ENCODE measurements at places on chromosomes 12 and 14.
A peak's percentile ranks its signal among the peaks of the same experiment; 100 is the strongest.

DNA sequence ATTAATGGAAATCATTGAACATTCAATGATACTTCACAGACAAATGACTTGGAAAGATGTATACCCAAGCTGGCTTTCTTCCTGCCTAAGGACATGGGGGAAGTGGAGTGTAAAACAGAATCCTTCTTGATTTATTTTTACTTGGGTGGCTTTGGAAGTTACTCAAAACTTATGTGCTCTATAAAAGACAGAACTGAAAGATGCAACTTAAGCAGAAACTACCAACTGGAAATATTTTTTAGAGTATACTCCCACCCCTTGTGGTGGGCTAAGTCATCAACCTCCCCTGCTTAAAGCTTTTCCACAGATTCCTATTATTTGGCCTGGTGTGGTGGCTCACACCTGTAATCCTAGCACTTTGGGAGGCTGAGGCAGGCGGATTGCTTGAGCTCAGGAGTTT, 126.0 kb upstream of the ATP2B1 start:
- no peak for DNase-seq

DNA sequence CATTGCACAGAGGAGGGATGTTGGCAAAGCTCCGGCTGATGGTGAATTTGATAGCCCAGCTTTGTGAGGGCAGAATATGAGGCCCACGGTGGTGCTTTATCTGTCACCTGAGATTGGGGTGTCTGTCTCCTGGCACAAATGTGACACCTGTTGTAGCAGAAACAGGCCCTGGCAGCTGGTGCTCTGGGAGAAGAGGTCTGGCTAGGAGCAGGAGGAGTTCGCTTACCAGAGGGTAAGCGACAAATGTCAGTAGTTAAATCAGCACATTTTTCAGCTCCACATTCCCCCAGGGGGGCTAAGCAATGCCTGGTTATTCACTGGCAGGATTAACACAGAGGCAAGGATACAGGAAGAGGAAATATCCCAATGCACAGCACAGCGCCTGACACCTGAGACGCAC, 71.1 kb downstream of the B4GALNT3 start:
- DNase-seq, result no peak

DNA sequence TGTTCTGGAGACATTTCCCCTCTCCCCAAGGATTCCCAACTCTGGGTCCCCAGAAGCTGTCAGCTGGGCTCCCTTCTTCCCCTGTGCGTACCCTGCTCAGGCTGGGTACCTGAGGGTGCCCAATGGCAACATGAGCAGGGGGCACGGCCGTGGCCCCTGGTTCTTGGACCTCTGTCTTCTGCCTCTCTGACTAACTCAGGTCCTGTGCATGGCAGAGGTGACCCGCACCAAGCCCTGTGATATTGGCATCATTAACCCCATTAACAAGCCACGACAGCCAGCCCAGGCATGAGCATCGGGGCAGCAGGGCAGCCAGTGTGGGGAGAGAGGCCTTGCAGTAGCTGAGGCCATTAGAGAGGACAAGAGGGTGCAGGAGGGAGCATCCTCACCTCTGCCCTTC, 28.4 kb downstream of the RTL1 start:
- DNase-seq, result no peak

DNA sequence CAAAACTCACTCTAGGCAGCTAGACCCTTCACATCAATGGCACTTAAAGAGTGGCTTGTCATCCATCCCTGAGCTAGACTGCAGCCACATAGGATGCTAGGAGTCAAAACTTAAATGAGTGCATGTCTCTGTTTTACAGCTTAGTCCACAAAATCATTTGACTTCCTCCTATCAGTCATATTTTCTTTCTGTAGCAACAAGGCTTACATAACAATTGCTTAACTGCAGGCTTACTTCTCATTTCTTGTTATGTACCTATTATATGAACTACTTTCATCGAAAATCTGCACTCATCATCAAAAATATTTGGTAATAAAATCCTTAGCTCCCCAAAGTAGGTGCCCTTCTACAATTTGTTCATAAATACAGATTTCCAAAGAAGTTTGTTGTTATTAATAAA, 30.1 kb downstream of the CLEC1A start:
- DNase-seq, result no peak

- no peak for DNase-seq
These were observed 10.8 kb downstream of the ETNK1 start for GRCh38 chr12:22635812-22636211.

GRCh38 chr12:46825591-46826414, at the start of gene SLC38A4:
Gene SLC38A4 (minus strand): TSS chr12:46825997. CDS start chr12:46793071, 32,926 bp downstream.
- peak; percentile 34 for DNase-seq

- no peak for DNase-seq
These were observed 95.4 kb downstream of the TTC7B start for GRCh38 chr14:90720832-90721231.

DNA sequence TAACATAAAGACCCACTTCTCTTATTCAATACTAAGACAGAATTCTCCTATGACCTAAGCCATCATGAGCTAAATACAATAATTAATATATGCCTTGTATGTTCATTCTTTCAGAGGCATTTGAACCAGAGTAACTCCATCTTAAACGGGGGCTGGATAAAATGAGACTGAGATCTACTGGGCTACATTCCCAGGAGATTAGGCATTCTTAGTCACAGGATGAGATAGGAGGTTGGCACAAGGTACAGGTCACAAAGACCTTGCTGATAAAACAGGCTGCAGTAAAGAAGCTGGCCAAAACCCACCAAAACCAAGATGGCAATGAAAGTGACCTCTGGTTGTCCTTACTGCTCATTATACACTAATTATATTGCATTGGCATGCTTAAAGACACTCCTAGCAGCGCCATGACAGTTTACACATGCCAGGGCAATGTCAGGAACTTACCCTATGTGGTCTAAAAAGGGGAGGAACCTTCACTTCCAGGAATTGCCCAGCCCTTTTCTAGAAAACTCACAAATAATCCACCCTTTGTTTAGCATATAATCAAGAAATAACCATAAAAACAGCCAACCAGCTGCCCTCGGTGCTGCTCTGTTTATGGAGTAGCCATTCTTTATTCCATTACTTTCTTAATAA, 260.7 kb downstream of the SSPN start:
- DNase-seq, result peak; percentile 19

DNA sequence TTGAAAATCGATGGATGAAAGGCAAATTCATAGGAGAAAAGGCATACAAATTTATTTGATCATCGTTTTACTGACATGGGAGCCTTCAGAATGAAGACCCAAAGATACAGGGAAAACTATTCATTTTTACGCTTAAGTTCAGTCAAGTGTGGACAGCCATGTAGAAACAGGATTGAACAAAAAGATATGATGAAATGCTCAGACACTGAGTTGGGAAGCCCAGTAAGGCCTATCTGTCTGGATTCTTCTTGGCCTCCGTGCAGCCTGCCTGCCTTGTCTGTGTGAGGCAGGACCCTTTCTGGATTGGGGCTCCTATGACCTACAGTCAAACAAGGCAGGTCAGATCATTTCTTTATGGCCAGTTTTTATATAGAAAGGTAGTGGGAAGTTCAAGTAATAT, 203.8 kb upstream of the MYL2 start:
- DNase-seq, result no peak

GRCh38 chr12:47903151-47903611, 1.6 kb downstream of the VDR start:
- DNase-seq, result no peak

DNA sequence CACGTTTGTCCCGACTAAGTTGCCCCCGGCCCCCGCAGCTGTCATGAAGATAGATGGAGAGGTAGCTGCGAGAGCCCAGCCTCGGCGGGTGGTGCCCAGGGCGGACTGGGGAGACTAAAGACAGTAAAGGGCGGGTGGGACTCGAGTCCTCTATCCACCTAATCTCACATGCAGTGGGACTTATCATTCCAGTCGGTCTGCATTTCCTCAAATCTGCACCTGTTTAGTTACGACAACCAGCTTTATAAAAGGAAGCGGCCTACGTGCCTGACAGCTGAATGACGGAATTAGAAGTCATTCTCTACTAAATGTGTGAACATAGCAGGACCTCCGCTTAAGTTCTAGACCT, 109.8 kb upstream of the EGLN3 start:
- no peak for DNase-seq

- no peak for DNase-seq
These were observed 26.0 kb downstream of the MYBPC1 start for GRCh38 chr12:101620762-101621133.

GRCh38 chr14:87940894-87941293, 52.1 kb downstream of the GALC start:
- no peak for DNase-seq

GRCh38 chr14:68520637-68521556, 272.0 kb downstream of the ZFP36L1 start:
- no peak for DNase-seq

GRCh38 chr14:85186082-85186481, 343.9 kb upstream of the FLRT2 start:
- no peak for DNase-seq

GRCh38 chr12:63302269-63302940, 151.4 kb upstream of the AVPR1A start:
- no peak for DNase-seq

DNA sequence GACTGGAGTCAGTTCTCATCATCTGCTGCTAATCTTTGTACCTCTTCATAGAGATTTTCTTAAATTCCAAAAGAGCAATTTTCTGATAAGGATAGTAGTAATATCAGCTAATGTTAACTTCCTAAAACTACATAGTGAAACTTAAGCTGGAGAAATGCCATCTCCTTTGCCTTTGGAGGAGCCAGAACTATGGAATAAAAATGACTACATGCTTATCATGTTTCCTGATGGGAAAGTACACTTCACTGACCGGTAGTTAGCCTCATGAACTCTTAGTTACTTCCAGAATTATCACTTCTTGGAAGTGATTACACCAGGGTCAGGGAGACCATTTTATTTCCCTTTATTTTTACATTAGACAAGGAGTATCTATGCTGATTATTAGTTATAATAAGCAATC, 1222.1 kb upstream of the TMEM132C start:
- no peak for DNase-seq

DNA sequence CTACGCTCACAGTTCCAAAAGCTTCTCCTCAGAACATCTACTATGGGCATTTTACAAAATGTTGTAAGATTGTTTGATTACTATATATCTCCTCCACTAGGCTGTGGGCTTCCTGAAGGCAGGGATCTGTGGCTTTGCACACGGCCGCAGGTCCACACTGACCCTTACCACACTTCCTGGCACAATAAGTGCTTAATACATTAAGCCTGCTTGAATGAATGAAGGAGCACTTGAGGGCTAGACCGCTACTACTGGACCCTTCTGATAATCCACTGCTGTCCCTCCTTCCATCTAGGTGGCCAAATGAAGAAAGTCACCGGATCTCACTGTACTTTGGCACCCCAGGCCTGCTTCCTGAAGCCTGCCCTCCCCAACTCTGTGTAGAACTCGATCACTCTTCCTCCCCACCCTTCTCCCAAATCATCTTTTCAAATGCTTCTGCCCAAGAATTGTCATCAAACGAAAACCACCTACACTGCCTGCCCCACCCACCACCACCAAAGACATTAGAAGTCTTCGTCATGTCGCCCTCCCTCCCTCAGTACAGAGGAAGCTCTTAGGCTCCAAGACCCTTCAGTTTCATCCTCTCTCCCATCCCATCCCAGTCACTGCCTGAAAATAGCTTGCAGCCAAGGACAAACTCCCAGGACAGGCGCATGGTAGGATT, 596 bp upstream of the ZBTB39 start:
- no peak for DNase-seq

DNA sequence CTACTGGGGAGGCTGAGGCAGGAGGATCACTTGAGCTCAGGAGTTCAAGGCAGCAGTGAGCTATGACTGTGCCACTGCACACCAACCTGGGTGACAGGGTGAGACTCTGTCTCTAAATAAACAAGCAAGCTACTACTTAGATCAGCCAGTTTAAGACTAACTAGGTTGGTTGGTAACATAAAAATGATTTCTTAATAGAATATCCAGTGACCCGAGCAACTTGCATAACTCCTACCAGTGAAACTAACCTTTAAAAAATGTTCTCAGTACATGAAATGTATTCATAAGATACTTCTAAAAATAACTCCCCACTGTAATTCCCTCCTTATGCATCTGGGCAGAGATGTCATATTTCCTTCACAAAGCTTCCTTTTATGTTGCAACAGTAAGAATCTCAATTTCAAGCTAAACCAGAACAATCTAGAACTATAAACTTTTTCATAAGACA, 15.9 kb downstream of the TAOK3 start:
- no peak for DNase-seq

DNA sequence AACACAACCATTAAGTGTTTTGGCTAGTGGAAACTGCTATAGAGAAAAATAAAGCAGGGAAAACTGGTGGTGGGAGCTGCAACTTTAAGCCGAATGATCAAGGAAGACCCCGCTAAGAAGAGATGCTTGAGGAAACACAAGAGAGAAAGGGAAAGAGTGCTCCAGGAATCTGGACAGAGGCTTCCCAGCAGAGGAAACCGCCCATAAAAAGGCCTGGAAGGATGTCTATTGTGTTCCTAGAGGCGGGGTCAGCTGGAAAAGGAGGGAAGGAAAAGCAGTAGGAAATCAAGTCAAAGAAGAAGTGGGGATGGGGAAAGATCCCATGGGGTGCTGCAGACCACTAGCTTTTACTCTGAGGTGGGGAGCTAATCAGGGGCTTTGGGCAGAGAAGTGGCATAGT, 12.4 kb downstream of the SLC2A13 start:
- no peak for DNase-seq

DNA sequence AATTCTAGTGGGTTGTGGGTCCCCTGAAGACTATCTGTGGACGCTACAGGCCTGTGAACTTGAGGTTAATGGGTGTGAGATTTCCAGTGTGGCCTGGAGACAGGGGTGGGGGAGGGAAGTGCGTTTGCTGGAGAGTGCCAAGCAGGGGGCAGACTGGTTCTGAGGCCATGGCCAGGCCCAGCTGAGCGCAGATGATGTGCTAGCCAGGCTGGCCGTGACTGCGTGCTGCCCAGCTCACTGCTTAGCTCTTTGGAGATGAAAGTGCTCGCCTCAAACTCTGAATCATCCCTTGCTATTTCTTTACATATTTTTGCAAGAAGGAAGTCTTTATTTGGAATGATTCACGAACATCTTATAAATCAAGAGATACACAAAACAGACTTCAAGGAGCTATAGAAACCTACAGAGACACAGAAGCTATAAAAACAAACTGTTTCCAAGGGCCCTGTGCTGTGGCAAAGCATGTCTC, 75.2 kb upstream of the PLEKHG3 start:
- no peak for DNase-seq

DNA sequence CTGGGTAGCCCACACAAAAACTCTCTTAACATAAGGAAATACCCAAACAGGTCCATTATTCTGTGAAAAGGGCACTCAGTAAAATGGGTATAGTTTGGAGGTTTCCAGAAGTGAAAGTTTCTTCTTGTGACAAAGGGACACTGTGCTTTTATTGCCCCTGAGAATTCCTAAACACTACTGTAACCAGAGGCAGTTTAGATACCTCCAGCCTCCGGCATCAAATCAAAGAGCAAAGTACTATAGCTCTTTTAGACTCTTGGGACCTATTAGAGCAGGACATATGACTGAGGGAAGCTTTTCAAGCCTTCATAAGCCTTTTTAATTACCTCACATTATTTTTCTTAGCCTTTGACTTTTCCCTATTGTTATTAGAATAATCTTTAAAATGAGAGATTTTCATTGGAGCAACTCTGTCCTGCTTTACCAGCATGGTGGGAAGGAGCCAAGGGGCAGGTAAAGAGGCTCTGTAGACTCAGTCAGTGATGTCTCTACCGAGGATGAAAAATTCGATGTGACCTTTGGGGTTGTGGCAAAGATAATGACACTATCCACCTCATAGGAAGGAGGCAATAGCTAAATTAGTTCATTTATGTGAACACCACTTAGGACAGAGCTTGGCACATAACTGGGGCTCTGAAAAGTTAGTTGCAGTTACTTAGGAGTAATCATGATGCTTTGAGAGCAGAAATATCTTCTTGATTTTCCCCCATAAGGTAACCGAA, 85.1 kb downstream of the IFNG start:
- no peak for DNase-seq

- DNase-seq, result peak; percentile 25
These were observed 505 bp downstream of the KCNC2 start for GRCh38 chr12:75208856-75209811.
